ENCODE measurements at places on chromosomes 1 and 21.

- DNase-seq: no peak
These were observed 145.0 kb downstream of the PATJ start for GRCh38 chr1:61887076-61887867.

DNA sequence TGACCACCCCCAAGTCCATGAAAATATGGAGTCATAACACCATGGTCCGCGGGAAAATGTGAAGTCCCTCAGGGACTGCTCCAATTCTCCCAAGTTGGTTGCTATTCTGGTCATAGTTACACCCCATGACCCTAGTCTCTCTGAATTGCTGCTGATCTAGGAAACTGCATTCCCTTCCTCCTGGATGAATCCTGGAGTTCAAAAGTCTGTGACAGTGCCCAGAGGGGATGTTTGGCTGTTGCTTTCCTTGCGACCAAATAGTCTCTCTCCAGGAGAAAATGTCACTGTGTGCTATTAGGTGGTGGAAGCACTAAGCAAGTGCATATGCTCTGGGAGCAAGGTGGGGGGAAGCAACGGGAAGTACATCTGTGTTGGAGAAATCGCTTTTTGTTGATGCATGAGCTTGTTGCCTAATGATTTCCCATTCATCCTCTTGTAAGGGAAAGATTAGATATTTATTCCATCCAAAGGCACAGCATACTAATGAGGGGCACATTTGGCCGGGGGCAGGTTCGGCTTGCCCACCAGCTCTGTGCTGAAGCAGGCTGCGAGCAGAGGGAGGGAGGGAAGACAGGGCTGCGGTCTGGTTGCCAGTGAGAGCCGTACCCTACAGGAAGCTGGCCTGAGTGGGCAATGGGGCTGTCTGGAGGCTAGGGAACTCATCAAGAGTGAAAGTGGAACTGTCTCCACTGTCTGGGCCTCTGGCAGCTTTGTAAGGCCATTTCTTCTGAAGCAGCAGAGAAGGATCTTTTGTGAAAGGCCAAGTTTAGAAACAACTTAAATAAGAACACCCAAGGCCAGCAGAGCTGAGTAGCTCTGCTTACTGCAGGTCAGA is 27.2 kb downstream of the SYT6 start:
- no peak for DNase-seq

DNA sequence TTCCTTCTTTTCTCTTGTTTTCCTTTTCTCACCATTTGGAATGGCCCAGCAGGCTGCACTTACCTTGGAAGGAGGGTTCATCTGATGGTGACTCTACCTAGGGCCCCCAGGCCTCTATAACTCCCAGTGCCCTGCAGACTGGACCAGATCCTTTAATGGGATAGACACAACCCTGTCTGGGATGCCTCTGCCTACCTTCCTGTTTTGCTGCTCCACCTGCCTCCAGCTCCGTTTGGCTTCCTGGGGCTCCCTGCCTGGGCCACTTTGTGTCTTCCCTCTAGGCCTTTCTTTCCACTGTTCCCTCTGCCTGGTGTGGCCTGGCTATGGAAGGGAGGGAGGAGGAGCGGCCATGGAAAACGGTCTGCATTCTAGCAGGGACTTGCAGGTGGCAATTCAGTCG is 7.5 kb downstream of the PCSK9 start:
- no peak for DNase-seq

DNA sequence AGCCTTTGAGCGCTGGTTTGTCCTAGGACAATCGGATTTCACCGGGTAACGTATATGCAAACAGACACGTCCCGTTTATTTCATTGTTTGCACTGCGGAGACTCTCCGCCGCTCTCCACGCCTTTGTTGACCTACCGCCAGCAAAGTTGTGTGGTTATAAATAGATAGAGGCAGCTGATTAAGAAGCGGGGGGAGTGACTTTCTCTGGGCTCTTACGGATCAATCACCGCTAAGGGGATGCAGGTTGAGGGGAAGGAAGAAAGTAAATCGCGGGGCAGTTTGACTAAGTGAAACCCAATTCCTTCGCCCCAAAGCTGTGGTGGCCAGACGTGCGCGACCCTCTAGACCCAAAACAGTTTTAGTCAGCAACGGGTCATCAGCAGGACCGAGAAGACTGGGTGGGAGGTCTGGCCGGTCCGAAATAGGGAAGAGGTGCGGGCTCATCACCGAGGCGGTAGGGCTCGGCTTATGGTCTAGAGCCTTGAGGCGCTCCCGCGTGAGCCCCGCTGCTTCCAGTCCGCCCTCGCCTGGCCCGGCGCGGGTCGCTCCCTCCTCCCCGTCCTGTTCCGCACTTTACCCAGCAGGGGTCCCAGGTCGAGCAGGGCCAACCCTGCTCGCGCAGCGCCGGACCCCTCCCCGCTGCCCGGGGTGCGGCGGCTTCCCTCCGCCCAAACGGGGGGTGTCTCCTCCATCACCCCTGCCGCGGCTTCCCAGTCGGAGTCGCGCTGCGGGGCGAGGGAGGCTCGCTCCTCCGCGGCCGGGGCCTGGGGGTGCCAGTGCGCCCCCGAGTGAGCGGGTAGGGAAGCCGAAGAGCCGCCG is 120.8 kb upstream of the RRP15 start:
- no peak for DNase-seq

- no peak for DNase-seq
These were observed 117.5 kb downstream of the FOXD2 start for GRCh38 chr1:47555306-47555705.

- DNase-seq: no peak
These were observed 15.4 kb upstream of the ZBTB21 start for GRCh38 chr21:42025376-42026081.

- no peak for DNase-seq
These were observed 25.1 kb upstream of the RUNX3 start for GRCh38 chr1:24955161-24955560.

DNA sequence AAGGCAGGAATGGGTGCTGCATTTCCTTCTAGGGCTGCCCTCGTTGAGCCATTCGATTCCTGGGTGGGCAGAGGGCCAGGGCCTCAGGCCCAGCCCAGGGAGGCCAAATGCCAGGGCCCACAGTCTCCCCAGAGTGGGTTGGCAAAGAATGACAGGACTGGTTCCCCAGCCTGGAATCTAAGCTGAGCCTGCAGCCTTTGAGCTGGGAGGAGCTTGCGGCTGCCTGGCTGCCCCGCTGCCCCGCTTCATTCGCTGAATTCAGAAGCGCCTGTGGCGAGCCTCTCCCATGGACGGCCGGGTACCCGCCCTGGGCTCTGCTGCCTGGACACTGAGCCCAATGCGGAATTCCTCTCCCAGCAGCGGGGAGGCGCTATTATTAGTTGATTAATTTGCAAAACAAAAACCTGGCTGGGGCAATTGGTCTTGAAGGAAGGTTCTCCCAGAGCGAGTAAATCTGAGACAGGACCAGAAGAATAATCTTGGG is 32.3 kb upstream of the TARDBP start:
- no peak for DNase-seq

GRCh38 chr1:13764588-13765332 is 64.8 kb downstream of the PRDM2 start:
- DNase-seq: no peak

GRCh38 chr1:64019818-64020217 is 183.6 kb upstream of the UBE2U start:
- DNase-seq: no peak

DNA sequence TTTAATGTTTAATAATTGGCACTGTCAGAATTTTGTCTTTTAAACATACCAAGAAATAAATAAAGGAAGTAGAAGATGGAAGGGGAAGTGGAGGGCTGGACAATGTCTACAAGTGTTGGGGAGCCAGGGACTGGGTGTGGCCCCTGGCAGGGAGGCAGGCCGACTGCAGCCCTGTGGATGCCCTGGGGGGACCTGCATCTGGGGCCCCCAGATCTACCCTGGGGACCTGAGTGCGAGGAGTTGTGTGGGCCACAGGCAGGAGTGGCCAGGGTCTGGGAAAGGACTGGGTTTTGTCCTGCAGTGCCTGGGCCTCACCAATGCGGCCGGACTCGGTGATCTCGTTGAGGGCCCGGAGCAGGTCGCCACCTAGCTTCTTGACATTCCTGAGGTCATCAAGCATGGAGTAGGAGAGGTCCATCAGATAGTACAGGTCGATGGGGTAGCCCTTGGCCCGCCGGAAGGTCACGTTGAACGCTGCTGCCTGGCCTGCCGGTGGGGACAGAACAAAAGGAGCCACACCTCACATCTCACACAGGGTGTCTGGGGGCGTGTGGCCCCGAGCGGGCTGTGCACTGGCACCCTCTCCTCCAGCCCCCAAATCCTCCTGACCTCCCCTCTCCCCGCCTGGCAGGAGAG is 17.5 kb downstream of the ITGB2 start:
- no peak for DNase-seq

DNA sequence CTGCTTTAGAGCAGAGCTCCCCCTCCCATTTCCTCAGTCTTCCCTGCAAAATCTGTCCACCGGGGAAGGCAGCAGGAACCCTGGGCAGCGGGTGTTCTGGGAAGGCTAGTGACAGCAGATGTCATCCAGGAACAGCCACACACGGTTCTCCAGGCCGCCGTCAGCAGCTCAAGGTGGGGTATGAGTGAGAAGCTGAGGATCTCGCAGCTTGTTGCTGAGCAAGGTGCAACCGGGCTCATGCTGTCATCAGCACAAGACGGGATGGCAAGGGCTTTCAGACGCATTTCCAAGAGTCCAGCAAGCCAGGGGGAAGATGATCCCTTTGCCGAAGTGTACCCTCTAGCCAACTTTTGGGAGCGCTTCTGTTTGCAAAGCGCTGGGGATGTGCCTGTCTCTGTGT is 23.0 kb upstream of the SPSB1 start:
- no peak for DNase-seq

- no peak for DNase-seq
These were observed 24.2 kb downstream of the SLAMF1 start for GRCh38 chr1:160622501-160623226.

- no peak for DNase-seq
These were observed 45.2 kb downstream of the WDR4 start for GRCh38 chr21:42833859-42834725.

DNA sequence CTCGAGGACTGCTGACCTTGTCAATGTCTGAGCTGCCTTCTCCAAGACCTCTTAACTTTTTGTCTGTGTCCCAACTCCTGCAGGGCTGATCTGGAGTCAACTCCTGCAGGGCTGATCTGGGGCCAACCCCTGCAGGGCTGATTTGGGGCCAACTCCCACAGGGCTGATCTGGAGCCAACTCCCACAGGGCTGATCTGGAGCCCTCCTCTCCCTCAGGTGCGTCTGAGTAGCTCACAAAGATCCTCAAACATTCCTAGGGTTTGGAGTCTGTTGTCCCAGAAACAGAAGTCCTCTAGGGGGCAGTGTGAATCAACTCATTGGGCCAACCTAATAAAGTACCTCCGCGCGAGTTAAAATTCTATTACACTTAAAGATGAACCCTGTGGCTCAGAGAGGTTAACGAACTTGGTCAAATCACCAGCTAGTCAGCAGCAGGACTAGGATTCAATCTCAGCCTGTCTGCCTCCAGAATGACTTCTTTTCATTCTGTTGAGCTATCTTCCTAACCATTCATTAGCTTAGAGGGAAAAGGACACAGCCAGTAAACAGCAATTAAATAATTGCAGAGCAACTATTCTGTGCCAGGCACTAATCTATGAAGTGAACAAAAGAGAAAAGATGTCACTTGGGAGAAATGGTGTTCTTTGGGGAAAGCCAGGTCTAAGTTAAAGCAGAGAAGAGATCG is 17.2 kb upstream of the RLF start:
- DNase-seq: peak; percentile 52

- no peak for DNase-seq
These were observed 144.7 kb downstream of the NEGR1 start for GRCh38 chr1:72137656-72138055.

- DNase-seq: no peak
These were observed 235.2 kb downstream of the DISC1 start for GRCh38 chr1:231861541-231862481.

GRCh38 chr1:8477983-8478362 is 160.1 kb downstream of the SLC45A1 start:
- no peak for DNase-seq

- DNase-seq: no peak
These were observed 207.2 kb upstream of the C1orf87 start for GRCh38 chr1:60280819-60281218.

DNA sequence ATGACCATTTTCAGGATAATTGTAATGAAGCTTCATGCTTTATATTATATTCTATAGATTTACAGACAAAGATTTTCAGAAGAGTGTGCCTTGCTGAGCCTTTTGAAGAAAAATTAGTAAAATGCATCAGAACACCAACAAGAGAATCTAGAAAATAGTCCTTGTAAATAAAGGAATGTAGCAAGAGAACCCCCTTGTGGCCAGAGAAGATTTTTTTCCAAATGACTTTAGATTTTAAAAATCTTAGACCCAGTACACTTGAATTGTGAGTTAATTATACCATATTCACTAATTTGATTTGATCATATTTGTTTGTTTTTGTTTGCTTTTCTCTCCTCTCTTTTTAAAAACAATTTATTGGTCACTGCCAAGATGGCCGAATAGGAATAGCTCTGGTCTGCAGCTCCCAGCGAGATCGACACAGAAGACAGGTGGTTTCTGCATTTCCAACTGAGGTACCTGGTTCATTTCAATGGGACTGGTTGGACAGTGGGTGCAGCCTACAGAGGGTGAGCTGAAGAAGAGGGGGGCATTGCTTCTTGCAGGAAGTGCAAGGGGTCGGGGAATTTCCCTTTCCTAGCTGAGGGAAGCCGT is 12.8 kb upstream of the IFI44L start:
- no peak for DNase-seq

DNA sequence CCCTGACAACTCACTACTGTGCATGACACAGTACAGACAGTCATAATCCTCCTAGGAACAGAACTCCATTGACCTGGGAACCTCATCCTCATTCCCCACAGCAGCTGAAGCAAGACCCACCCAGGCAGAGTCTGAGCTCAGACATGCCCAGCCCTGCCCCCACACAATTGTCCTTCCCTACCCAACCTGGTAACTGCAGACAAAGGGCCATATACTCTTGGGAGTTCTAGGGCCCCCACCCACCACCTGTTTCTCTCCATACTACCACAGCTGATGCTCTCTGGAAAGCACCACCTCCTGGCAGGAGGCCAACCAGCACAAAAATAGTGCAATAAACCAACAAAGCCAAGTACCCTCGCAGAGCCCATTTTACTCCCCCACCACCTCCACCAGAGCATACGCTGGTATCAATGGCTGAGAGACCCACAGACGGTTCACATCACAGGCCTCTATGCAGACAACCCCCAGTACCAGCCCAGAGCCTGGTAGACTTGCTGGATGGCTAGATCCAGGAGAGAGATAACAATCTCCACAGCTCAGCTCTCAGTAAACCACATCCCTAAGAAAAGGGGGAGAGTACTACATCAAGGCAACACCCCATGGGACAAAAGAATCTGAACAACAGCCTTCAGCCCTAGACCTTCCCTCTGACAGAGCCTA is 159.7 kb upstream of the CXADR start:
- no peak for DNase-seq

GRCh38 chr1:237386362-237387143 is 344.6 kb downstream of the RYR2 start:
- DNase-seq: peak; percentile 10

DNA sequence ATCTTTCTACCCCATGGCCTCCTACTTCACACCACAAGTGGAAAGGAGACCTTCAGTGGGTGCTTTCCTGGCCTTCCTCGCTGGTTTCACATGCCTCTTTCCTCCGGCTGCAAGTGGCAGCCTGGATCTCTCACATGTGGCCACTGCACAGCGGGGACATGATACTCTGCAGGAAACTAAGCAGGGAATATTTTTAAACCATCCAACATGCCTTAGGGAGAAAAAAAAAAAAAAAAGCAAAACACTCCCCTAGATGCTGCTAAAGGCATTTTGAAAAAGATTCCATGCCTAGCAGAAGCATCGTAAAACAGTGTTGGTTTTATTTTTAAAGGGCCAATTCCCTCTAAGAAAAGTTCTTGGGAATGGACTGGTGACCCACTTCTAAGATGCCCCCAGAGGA is 12.2 kb upstream of the GJA5 start:
- no peak for DNase-seq

GRCh38 chr1:40818264-40818961 is 34.8 kb downstream of the KCNQ4 start:
- no peak for DNase-seq
